ENCODE measurements at places on chromosomes 5 and 9.

GRCh38 chr9:21804331-21804730 lies 1.9 kb downstream of the MTAP start:
- no peak for DNase-seq

GRCh38 chr5:86155796-86156195 lies 461.9 kb upstream of the COX7C start:
- DNase-seq = no peak

DNA sequence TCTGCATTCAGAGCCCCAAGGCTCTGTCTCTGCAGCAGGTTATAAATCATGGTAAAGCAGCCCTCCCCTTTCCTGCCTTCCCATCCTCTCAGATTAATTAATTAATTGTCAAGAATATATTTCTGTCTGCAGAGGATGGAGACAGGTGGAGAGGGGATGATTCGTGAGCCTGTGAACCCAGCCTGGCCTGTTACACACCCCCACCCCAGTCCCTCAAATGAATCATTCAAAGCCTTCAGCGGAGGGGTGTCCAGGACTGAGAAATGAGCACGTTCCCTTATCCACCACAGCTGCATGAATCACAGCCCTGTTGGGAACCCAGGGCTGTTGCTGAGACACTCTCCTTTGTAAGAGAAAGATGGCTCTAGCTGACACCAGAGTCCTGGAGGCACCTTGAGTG lies 56.0 kb downstream of the NIPAL4 start:
- DNase-seq = peak; percentile 76

DNA sequence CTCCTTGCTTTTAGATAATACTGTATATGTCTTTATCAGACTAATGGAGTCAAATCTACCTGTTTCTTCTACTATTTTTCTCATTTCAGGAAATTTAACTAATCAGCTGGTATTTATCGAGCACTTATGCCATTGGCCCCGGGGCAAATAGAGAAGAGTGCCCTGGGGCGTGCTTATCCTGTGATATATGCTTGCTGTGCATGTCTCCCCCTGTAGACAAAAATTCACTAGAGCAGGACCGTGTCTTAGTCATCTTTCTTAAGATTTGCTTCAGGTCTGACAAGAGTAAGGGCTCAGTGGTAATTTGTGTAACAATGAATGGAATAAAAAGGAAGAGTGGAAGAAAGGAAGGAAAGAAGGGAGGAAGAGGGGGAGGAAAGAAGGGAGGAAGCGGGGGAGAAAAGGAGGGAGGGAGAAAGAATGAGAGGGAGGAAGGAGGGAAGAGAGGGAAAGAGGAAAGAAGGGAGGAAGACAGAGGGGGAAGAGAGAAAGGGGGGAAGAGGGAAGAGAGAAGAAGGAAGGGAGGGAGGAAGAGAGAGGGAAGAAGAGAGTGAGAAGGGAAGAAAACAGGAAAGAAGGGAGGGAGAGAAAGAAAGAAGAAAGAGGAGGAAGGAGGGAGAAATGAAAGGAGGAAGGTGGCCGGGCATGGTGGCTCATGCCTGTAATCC lies 295.7 kb upstream of the PANK3 start:
- peak; percentile 38 for DNase-seq

DNA sequence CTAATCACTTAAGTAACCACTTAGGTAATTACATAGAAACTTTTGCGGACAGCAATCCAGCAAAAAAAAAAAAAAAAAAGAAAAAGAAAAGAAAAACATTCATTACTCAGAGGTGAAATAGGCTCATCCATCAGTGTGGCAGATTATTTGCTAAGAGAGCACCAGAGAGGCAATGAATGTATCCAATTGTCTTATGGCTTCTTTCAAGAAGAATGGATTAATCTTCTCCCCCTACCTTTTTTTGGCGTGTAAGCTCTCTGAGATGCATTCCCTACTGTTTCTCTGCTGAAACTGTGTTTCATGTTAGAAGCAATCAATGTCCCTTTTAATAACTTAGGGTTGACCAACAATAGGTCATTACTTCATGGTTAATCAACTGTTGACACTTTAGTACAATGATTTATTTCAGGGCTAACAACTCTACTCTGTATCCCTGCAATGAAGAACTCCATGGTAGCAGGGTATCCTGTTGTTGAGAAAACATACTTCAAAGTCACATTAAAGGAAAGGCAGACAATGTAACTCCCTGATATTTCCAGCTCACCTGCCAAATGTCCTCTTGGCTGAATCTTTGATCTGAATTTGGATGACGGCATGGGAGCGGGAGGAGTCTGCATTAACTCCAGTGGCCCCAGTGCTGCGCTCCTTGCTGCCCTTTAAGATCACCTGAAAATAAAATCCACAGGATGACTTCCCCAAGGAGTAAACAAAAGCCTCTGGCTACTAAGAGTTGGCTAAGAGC lies 57.6 kb downstream of the KIF24 start:
- DNase-seq = no peak

- DNase-seq = no peak
These were observed 270.2 kb downstream of the ELAVL2 start for GRCh38 chr9:23555851-23556250.

- DNase-seq = no peak
These were observed 1.8 kb downstream of the HRH2 start for GRCh38 chr5:175659546-175660253.

DNA sequence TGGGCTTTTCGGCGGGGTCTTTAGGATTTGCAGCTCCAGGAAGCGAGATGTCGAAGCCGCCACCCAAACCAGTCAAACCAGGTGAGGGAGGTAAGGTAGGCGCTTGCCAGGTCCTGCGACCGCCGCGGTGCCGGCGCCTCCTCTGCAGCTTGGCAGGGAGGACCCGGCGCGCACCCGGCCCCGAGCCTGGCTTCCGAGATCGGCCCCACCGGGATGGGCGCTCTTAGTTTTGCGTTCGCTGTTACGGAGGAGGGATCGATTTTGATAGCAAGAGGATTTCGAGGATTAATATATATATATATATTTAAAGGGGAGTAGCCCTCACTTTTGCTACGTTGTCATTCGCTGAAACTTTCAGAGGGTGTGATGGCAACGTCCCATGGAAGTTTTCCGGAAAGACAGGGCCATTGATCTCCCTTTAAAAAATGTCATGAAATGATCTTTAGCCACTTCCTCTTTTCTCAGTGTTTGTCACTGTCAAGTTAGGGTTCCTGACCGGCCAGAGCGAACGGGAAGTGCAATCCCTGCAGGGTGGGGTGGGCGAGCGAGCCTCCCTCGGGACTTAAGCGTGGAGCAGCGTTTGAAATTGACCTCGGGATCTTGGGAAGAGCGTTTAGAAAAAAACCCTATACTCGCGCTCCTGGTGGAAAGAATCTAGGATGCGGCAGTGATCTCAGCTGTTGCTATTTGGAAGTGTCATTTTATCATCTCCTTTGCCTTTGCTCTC lies 495 bp downstream of the OSTF1 start:
- peak; percentile 48 for DNase-seq

GRCh38 chr5:6181147-6181729 lies 197.1 kb downstream of the MED10 start:
- no peak for DNase-seq

DNA sequence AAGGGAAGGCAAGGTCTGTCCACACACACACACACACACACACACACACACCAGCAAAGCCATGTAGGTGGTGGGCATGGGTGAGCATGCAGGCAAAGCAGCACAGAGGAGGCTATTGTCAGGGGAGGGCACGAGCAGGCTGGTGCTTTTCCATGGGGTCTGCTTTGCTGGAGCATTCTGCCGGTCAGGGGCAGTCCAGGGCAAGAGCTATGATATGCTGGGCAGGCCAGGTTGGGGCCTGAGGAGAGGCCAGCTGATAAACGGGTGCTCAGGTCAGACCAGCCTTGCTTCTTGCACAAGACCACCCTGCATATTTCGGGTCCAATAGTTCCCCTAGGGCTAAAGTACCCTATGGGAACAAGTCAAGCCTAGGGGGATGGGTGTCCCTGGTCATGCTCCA lies 253.9 kb upstream of the DMAC1 start:
- DNase-seq = no peak

- DNase-seq = no peak
These were observed 165.1 kb upstream of the PRR16 start for GRCh38 chr5:120298981-120299380.

GRCh38 chr5:89849830-89850512 lies 559.6 kb downstream of the CETN3 start:
- no peak for DNase-seq

DNA sequence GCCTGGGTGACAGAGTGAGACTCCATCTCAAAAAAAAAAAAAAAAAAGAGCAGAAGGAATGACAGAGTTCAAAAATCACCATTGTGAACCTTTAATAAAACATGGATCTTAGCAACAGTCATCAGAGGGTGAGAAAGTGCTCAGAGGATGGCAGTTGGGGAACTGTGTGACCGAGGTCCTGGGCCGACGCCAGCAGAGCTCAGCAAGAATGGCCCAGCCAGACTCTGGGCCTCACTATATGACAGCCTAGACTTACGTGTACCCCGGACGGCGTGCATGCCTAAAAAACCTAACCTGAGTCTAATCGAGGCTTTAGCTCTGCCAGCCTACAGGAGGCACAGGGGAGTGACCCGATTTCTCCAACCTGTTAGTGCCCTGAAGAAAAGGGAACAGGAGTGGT lies 64.3 kb downstream of the MVB12B start:
- no peak for DNase-seq

DNA sequence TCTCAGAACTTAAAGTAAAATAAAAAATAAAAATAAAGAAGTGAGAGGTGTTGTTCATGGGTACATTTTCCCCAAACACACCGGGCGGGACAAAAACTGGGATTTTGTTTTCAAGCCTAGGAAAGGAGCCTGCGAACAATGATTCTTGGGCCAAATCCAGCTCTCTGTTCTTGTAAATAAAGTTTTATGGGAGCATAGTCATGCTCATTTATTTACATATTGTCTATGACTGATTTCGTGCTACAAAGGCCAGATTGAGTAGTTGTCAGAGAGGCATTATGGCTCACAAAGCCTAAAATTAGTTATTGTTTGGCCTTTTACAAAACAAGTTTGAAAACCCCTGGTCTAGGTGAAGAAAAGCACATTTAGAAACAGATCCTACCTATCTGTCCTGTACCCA lies 821.0 kb upstream of the GRAMD2B start:
- no peak for DNase-seq

Data from H54 (cell line).